ENCODE measurements at places on chromosomes 11 and 22.

GRCh38 chr22:37207981-37208380, 4.3 kb downstream of the SSTR3 start:
- no peak for DNase-seq

DNA sequence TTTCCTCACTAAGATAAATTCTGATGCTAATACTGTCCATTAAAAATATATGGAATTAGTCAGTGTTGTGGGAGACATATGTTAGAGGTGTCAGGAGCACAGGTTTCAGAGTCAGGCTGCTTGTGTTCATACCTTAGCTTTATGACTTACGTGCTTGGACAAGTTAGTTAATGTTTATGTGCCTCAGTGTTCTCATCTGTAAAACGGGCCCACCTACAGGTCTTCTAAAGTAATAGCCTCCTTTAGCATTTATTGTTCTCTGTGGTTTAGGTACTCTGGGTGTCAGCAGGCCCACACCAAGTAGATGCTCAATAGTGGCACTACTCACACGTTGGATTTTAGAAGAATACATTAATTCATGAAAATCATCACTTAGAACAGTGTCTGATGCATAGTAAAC, 308.7 kb upstream of the ZC3H12C start:
- no peak for DNase-seq

GRCh38 chr11:67006029-67006884, 16.7 kb upstream of the SYT12 start:
- DNase-seq: no peak

DNA sequence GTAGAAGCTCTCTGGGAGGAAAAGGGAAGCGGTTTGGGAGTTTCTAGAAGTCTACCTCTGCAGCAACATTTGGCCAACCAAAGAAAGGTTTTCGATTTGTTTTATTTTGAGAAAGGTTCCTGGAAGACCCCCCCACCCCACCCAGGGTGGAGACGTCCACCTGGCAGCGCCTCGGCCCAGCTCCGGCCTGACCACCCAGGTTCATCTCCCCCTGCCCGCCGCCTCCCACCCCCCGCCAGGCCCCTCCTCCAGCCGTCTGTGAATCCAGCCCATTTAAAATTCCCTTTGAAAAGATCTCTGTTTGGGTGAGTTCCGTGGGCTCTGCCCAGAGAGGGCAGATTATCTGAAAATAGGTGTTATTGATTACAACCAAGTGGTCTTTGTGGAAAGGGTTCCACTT, 43.3 kb downstream of the KCNJ1 start:
- DNase-seq: no peak

- no peak for DNase-seq
These were observed 3.0 kb downstream of the OR8D4 start for GRCh38 chr11:123904932-123905331.
